ENCODE measurements at places on chromosomes 1 and 21.

- DNase-seq, result no peak
Measured at GRCh38 chr1:7116001-7116400, 330.7 kb downstream of the CAMTA1 start.

DNA sequence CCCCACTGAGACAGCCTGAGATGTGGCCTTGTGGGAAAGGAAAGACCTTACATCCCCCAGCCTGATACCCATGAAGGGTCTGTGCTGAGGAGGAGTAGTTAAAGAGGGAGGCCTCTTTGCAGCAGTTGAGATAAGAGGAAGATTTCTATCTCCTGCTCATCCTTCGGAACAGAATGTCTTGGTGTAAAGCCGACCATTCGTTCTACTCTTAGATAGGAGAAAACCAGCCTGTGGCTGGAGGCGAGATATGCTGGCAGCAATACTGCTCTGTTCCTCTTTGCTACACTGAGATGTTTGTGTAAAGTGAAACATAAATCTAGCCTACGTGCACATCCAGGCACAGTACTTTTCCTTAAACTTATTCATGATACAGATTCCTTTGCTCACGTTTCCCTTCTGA lies 1.5 kb upstream of the CCDC27 start:
- no peak for DNase-seq

GRCh38 chr1:232428786-232429530 lies 201.0 kb downstream of the SIPA1L2 start:
- DNase-seq, result no peak

GRCh38 chr1:47785561-47786271 lies 211.5 kb downstream of the TRABD2B start:
- DNase-seq, result no peak

GRCh38 chr1:39017266-39017665 lies 8.9 kb upstream of the NDUFS5 start:
- no peak for DNase-seq

DNA sequence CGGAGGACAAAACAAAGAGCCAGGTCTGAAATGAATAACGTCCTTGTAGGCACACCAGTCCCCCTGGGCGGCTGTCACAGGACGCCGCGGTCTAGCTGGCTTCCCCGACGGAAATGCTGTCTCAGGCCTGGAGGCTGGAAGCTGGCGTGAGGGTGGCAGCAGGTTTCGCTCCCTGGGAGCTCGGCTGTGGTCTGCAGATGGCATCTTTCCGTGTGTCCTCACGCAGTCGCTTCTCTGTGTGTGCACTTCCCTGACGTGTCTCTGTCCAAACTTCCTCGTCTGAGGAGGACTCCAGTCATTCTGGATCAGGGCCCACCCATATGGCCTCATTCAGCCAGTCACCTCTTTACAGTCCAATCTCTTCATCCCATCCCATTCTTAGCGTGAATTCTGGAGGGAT lies 14.2 kb downstream of the TNFRSF14 start:
- no peak for DNase-seq

DNA sequence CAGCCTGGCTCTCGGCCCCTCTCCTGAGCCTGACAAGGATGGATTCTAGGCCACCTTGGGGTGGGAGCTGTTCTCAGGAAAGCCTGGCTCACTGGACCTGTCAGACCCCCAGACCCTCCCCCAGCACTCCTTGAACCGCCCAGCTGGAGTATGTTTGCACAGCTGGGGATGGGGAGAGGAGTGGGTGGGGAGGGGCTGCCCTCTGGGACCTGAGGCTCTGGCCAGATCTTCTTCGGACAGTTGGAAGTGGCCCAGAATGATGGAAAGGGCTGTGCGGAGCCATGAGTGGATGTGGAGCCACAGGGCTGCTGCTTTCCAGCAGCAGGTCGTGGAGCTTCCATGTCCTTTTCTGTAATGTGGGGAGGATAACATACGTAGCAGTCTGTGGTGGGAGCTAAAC lies 43.0 kb upstream of the TRABD2B start:
- DNase-seq, result no peak
